ENCODE measurements at places on chromosomes 2 and 18.

DNA sequence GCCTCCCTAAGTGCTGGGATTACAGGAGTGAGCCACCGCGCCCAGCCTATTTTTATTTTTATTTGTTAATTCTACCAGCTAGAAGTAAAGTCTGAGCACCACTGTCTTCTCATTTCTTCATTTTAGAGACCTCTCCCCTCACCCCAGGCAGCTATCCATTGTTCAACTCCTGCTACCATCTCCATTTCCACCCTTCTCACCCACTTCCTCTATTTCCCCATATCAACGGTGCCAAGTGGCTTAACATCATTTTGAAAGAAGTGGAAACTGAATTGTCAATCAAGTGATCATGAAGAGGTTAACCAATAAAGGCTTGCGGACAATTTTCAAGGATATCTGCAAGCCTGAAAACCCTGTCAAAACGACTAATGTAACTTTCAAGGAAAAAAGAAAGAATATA, 323.1 kb downstream of the NBAS start:
- ATAC-seq = no peak

GRCh38 chr2:37189452-37190153, 1.1 kb upstream of the SULT6B1 start:
- no peak for ATAC-seq

DNA sequence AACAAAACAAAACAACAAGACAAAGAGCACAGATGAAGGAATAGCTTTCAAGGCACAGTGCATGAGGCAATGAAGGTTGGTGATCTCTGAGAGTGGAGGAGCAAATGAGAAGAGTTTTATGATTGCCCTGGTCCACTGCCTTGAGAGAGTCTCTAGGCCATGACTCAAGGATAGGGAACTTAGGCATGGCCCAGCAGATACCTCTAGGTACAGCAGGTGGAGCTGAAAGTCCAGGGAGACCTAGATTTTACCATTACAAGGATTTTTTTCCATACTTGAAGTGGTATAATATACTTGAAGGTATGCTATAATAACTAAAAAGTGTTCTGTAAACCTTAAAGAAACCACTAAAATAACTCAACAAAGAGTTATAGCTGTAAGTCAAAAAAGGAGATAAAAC, 239.5 kb upstream of the KLHL29 start:
- ATAC-seq = no peak

DNA sequence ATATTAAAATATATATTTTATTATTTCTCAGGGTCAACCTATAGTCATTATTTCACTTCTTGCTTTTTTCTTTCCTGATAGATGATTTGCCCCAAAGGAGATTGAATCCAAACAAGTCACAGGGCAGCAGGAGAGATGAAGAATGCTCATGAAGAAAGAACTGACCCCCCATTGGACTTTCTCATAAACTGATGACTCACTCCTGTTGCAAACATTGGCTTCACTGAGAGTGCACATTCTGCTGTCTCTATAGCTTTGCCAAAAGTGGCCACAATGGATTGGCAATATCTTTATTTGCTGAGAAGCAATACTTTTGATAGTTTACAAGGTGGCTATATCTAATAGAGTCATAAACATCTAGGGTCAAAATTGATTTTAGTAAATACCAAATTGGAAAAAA, 55.9 kb upstream of the ZNF385B start:
- ATAC-seq = no peak

- no peak for ATAC-seq
Observed at GRCh38 chr2:102803897-102804217, 42.0 kb downstream of the TMEM182 start.

- ATAC-seq = no peak
Observed at GRCh38 chr18:210733-211132, 52.4 kb downstream of the USP14 start.

GRCh38 chr2:144941743-144942488, 422.0 kb upstream of the ZEB2 start:
- ATAC-seq = no peak

GRCh38 chr18:62500174-62500573, 22.7 kb upstream of the ZCCHC2 start:
- ATAC-seq = no peak

DNA sequence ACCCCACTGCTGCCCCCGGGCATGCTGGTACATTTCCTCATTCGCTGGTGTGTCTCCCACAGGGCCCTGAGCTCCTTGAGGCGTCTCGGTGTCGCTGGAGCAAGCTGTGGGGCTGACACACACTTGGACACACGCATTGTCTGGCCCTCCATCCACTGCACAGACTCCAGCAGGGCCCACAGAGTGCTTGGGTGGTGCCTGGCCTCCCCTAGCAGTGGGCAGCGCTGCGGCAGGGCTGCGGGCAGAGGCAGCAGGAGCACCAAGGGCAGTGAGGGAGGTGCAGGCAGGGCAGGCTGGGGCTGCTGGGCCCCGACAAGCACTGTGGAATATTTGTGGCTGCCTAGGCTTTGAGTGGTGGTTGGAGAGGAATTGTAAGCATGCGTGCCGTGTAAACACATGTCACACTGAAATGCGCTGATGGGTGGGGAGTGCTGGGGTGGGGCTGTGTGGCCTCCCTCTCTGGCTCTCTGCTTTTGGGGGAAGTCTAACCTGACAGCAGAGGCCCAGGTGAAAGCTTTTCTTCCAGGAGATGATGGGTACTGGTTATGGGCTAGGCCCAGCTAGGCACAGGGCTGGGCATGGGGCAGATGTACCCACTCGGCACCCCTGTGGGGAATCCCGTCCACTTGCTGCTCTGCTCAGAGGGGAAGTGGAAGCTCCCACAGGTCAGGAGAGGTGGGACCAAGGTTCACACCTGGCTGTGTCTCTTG, 55.5 kb upstream of the HS6ST1 start:
- ATAC-seq = no peak

DNA sequence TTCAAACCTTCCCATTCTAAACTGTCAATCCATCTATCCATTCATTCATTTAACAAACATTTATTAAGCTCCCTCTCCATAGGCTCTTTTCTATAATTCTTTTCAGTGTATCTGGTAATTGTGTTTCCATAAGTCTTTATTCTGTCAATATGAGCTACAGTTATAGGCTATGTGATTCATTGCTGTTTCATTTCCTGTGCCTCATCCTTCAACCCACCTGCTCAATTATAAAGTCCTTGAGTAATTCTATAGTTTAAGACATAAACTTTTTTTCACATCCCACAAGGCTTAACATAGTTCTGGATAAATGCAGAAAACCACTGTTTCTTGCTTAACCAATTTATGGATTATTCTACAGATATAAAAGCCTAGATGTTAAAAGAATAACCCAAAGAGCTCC, 84.2 kb upstream of the PIK3C3 start:
- ATAC-seq = no peak

- ATAC-seq = no peak
Observed at GRCh38 chr2:149075853-149076252, 37.4 kb downstream of the LYPD6B start.

GRCh38 chr2:143489145-143489544, 359.9 kb downstream of the ARHGAP15 start:
- no peak for ATAC-seq
